Activated CD4-positive, alpha-beta T cell treated with anti-CD3 and anti-CD28 coated beads for 36 hours (primary cell): ENCODE measurements at places on chromosomes 12 and 14. TPM values are rescaled to one million over a fixed set of nuclear protein-coding genes. Genes with fewer than 3 reads are reported as not detected.
A peak's percentile ranks its signal among the peaks of the same experiment; 100 is the strongest.

The ANO2 gene
- total RNA-seq = not detected

The AMN gene
- 0.23 TPM for total RNA-seq

DNA sequence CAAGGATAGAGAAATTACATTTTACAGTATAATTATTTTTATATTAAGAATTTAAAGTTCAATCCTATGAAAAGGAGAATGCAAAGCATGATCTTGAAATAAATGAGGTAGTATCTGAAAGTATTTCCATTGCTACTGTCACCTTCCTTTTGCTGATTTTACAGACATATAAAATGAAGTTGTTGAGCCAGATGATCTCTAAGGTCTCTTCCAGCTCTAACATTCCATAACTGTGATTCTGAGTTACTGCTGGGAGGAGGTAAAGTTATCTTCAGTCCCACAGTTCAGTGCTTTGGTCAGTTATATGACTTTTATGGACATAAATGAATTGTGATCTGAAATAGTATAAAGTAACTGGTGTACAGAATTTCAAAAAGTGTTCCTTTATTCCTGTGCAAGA, 52.8 kb downstream of the SLC38A6 start:
- H3K36me3 ChIP-seq = peaks cover 2% of the 10 kb centered on the region
- no peaks in the 10 kb centered on the region for H3K27me3 ChIP-seq
- H3K27ac ChIP-seq = no peak overlapping the region
- H3K4me3 ChIP-seq = no peak overlapping the region
- no peak for DNase-seq

DNA sequence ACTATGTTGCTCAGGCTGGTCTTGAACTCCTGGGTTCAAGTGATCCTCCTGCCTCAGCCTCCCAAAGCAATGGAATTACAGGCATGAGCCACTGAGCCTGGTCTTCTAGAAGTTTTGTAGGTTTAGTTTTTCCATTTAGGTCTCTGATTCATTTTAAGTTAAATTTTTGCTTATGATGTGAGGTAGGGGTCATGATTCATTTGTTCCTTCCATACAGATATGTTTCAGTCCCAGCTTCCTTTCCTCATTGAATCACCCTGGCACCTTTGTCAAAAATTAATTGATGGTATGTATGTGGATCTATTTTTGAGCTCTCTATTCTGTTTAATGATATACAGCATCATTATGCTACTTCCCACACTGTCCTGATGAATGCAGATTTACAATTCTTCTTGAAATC, 25.6 kb upstream of the CABP1 start:
- no peaks in the 10 kb centered on the region for H3K36me3 ChIP-seq
- no peak overlapping the region for H3K27ac ChIP-seq
- peaks cover 11% of the 10 kb centered on the region for H3K4me1 ChIP-seq
- DNase-seq = peak; percentile 14
- H3K4me3 ChIP-seq = no peak overlapping the region

DNA sequence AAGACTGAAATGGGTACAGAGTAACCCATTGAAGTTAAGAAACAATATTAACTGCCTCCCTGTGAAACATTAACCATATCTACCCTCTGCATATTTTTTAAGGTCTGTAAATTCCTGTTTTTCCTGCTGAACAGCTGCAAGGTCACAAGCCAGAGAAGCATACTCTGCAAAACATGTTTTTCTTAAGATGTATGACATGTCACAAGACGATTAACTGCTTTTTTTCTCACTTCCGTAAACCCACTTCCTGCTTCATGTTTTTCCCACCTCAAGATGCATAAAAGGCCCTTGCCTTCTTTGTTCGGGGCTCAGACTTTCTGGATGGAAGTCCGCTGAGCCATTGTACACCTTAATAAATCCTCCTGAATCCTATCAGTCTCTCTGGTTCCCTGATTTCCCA, 504.7 kb upstream of the MIS18BP1 start:
- no peaks in the 10 kb centered on the region for H3K27me3 ChIP-seq
- H3K4me3 ChIP-seq = no peak overlapping the region
- no peak for DNase-seq

GRCh38 chr12:25959071-25959961, 834 bp downstream of the RASSF8 start:
- no peak overlapping the region for H3K27ac ChIP-seq
- peak; percentile 60 for DNase-seq
- peaks cover 41% of the 10 kb centered on the region for H3K27me3 ChIP-seq
- H3K4me3 ChIP-seq = peak overlapping the region; percentile 71
- H3K36me3 ChIP-seq = no peaks in the 10 kb centered on the region

DNA sequence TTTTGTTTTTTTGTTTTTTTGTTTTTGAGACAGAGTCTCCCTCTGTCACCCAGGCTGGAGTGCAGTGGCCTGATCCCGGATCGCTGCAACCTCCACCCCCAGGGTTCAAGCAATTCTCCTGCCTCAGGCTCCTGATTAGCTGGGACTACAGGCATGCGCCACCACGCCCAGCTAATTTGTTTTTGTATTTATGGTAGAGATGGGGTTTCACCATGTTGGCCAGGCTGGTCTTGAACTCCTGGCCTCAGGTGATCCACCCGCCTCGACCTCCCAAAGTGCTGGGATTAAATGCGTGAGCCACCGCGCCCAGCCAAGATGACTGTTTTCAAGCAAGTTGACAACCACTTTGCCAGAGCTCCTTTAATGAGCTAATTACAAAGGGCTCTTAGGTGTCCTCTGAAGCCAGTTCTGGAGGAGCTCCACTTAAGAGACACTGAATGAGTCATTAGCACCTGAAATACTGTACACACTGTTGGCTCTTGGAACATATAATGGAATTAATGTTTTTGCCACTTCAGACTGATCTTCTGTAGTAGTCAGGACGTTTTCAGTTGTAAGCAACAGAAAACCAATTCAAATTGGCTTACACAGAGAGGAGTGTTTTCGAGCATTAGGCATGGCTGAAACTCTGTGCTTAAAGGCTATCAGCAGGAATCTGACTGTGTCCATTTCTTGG, 55.4 kb upstream of the MED13L start:
- no peak overlapping the region for H3K27ac ChIP-seq
- no peaks in the 10 kb centered on the region for H3K27me3 ChIP-seq
- DNase-seq = no peak
- peaks cover 4% of the 10 kb centered on the region for H3K4me1 ChIP-seq
- H3K36me3 ChIP-seq = no peaks in the 10 kb centered on the region

GRCh38 chr12:1418144-1418543, 176.2 kb downstream of the FBXL14 start:
- peaks cover 9% of the 10 kb centered on the region for H3K4me1 ChIP-seq
- DNase-seq = no peak
- H3K27me3 ChIP-seq = no peaks in the 10 kb centered on the region
- peaks cover 29% of the 10 kb centered on the region for H3K36me3 ChIP-seq
- H3K4me3 ChIP-seq = no peak overlapping the region
